Activated naive CD8-positive, alpha-beta T cell treated with anti-CD3 and anti-CD28 coated beads for 36 hours (primary cell): ENCODE measurements at places on chromosomes 1 and 21. TPM values are rescaled to one million over a fixed set of nuclear protein-coding genes. Genes with fewer than 3 reads are reported as not detected.

SYT14 gene
- total RNA-seq = not detected

MAP7D1 gene
- total RNA-seq = 168 TPM

VHLL gene
- total RNA-seq = not detected

PTPN14 gene
- 1.3 TPM for total RNA-seq

OR2L2 gene
- 0.06 TPM for total RNA-seq

RSPO1 gene
- not detected for total RNA-seq
